Prostate gland (tissue), 2 donors: ENCODE measurements at places on chromosomes 1 and 21. TPM values are rescaled to one million over a fixed set of nuclear protein-coding genes. Genes with fewer than 3 reads are reported as not detected.

The PTGER3 gene
- 3.6 TPM for total RNA-seq

The CELF3 gene
- 0.34 TPM for total RNA-seq

The CRP gene
- total RNA-seq, result not detected

The FALEC gene
- total RNA-seq, result not detected

The MCOLN2 gene
- total RNA-seq, result 1.1 TPM

The RSPO1 gene
- total RNA-seq, result 1.6 TPM
